H1 (cell line): ENCODE measurements at places on chromosomes 2 and 18.

DNA sequence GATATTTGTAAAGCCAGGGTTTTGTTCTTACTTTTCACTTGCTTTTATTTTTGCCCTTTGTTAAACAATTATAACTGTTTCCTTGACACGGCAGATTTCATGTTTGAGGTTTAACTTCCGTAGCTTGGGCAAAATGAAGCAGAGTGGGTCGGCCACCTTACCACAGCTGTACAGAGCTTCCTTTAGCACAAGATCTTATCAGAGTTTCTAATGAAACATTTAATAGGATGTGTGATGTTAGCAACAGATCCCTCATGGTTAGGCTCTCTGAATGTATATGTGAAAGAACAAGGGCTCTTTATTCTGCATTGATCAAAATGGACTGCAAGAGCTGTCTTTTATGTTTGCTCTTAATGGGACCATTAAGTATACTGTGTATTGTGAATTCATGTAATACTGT is 22.3 kb downstream of the RNF125 start:
- DNase-seq, result no peak

GRCh38 chr18:36468161-36468560 is 170.6 kb downstream of the FHOD3 start:
- DNase-seq, result no peak

GRCh38 chr18:69000366-69000765 is 202.5 kb downstream of the CCDC102B start:
- no peak for DNase-seq

DNA sequence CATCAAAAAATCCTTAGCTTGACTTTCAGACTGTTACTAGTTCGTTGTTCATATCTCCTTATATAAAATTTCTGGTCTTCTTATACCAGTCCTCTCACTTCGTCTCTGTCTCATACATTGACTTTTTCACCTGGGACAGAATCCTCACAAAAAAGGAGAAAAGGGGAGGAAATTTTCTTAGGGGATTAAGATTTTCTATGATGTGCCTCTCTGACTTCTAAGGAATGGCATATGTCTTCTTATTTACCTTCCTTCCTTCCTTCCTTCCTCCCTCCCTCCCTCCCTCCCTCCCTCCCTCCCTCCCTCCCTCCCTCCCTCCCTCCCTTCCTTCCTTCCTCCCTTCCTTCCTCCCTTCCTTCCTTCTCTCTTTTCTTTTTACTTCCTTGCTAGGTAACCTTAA is 27.9 kb downstream of the KCNE4 start:
- no peak for DNase-seq

DNA sequence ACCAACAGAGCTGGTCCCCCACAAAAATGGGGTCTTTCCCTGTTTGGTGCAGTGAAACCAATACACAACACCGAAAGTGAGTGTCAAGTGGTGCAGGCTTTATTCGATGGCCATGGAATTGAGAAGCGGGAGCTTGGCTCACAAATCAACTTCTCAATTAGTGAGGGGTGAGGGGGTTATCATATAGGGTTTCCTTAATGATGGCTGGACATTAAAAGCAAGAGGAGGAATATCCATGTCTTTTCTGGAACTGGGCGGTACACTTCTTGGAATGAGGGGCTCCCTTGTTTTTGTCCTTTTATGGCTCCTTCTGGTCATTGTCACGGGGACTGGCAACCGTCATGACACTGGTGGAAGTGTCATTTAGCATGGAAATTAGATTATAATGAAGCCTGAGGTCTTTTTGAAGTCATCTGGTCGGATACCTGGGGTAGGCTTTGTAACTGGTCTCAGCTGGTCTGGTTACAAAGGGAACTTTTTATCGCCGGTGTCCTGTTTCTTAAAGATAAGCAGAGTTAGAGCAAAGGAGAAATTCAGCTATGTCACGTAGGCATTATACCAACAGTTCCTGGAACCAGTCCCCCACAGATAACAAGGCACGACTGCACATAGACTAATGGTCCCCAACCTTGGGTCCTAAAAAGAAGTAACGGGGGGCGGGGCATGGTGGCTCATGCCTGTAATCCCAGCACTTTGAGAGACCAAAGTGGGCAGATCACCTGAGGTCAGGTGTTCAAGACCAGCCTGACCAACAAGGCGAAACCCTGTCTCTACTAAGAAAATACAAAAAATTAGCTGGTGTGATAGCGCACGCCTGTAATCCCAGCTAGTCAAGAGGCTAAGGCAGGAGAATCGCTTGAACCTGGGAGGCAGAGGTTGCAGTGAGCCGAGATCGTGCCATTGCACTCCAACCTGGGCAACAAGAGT is 93.5 kb upstream of the NDUFV2 start:
- no peak for DNase-seq

- no peak for DNase-seq
These were observed 200.4 kb downstream of the TMEM247 start for GRCh38 chr2:46679761-46680160.

- DNase-seq, result no peak
These were observed 37.4 kb downstream of the AFF3 start for GRCh38 chr2:100104718-100105677.

DNA sequence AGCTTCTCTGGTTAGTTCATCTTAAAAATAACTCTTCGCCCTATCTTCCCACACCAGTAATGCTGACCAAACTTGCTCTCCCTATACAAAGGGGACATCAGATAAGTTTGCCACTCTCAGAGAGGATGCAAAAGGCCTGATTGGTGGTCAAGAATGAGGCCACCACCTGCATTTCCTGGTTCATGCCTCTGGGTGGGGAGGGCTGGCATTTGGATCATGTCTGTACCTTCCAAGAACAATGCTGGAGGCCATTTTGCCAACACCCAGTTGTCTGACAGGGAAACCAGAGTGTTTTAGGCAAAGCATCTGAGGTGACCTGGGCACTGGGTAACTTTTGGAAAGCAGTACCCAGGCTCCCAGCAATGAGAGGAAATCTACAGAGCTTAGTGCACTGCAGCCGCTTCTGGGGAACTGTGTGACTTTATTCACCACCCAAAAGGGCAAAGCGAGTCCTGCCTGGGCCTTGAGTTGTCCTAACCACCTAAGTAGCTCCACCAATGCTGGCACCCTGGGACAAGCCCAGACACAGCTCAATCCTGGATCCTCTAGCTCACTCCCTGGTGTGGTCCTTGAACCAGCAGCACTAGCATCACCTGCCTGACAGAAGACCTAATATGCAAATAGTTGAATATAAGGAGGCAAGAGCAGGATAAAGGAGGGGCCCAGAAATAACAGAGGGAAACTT is 35.1 kb downstream of the CAPN13 start:
- DNase-seq, result peak; percentile 19

GRCh38 chr2:101763496-101764333 is 66.2 kb downstream of the MAP4K4 start:
- DNase-seq, result no peak

DNA sequence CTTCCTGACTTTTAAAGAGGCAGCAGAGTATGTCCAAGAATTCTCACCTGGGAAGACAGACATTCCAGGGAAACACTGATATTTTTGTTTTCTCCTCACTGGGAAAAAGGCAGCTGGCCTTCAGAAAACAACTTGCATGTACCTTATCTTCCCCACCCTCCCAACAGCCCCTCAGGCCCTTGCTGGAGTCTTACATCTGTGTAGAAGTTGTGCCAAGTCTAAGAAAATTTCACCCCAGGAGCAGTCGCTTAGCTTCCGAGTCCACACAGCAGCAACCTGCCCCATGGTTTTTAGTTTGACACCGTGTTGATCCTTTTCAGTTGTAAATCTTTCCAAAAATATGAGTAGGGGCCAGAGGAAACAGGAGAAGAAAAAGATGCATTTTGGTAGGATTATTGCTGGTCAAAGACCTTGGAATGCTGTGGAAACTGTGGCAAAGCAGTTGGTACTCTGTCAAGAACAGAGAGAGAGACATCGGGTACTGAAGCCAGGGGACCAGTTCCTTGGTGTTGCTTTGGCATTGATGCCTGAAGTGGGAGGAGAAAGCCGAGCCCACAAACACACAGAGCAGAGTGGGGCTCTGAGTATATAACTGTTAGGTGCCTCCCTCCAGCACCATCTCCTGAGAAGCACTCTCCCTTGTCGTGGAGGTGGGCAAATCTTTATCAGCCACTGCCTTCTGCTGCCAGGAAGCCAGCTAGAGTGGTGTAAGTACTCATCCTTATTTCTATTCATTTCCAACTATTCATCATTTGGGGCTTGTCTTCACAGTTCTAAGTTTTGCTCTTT is at the start of gene SLC14A1:
TSS of gene SLC14A1 (plus strand) at position 615 of the 789 bp plus-strand sequence. CDS start 6,140 bp downstream, outside the sequence.
- no peak for DNase-seq

DNA sequence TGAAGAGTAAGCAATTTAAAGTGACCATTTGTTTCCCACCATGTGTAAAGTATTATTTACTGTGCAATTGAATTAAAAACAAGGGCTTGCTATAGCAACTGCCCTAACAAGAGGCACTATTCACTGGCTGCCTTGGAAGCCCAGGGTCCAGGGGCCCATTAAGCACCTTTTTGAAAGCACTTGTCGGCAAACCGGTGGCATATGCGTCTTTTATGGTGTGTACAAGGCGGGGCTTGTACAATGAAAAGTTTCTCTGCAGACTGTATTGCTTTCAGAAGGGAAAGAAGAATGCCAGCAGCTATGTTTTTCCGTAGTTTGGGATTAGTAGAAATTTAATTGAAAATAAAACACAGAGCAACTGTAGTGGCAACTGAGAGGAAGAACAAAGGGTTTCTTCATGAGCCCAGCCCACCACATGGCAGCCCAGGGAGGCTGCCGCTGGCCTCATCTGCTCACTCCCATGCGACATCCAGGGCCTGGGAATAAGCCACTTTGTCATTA is 279.5 kb upstream of the PARD3B start:
- DNase-seq, result no peak
